ENCODE measurements at places on chromosomes 7 and 10.

- no peak for DNase-seq
Observed at GRCh38 chr10:14478604-14479003, 147.9 kb upstream of the FRMD4A start.

DNA sequence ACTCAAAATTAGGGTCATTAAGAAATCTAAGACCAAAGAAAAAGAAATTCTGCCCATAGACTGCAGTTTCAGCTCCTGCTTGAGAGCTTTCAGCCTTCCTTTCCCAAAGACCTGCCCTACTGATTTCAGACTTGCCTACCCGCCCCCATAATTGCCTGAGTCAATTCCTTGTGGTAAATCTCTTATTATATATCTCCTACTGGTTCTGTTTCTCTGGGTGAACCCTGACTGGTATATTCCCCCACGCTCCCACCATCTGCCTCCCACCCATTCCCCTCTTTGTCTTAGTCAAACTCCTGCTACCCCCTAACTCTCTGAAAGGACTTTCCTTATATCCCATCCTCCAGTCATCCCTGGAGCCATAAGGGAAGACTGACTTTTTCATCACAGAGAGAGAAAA is 64.7 kb upstream of the MET start:
- no peak for DNase-seq

DNA sequence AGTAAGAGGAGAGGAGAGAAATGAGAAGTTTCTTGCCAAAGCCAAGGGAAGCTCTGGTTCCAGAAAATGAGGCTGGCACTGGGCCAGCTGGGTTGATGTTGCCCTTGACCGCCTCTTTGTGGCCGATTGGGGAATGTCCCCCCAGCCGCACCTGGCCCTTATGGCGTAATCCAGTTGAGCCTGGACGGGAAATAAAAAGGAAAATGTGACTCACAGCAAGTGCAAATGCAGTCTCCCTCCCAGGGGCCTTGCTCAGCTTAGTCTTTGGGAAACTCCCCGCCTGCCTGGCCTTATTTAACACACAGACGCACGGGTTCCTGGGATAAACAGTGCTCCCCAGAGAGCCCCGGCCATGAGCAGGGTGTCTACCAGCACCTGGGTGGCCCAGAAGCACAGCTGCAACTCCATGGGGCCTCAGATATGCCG is 174.8 kb downstream of the KIAA1217 start:
- DNase-seq = no peak

GRCh38 chr7:2757904-2758672 is 70.1 kb downstream of the AMZ1 start:
- DNase-seq = no peak

- no peak for DNase-seq
Observed at GRCh38 chr7:125695626-125696025, 766.0 kb upstream of the POT1 start.

GRCh38 chr10:106341356-106341755 is 823.1 kb downstream of the SORCS1 start:
- no peak for DNase-seq

DNA sequence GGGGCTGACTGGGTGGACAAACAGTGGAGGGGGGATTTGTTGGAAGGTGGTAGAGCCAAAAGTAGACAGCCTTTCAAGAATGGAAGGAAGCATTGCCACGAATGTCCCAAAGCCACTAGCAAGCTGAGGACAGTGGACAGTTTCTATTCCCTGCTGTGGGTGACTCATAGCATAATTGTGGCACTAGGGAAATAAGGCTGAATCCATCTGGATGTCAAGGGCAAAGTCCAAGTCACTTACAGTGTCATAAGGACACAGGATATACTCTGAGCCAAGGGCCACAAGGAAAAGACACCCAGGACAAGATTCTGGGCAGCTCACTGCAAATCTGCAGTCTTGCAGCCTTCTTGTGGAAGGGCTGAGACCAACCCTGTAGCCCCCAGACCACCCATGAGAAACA is 79.7 kb downstream of the FRMPD2 start:
- no peak for DNase-seq

DNA sequence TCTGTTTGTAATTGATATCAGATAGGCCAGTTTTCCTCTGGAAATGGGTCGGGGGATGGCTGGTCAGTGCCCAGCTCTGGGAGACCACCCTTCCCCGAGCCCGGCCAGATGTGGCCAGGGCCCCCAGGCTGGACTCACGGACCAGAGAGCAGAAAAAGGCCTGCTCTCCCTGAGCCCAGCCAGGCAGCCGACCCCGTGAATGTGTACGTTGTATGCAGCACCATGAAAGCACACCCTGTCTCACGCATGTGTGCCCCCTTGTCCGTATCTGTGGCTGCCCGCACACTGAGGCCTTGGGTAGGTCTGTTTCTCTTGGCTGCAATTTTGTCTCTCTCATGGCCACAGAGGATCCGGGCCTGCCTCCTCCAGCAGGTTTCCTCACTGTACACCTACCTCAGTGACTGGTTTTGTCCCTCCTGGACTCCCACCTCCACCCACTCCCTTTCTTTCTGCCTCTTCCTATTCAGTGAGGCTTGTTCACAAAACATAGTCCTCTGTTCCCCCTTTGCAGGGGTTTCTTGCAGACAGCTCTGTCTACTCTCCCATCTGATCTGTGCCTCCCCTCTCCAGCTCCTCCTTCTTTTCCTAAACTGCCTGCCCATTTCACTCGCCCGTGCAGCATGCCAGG is 23.6 kb upstream of the ANKRD2 start:
- DNase-seq = no peak
